ENCODE measurements at places on chromosomes 1 and 21.

GRCh38 chr1:161299347-161299746, 10.4 kb downstream of the MPZ start:
- DNase-seq = no peak

GRCh38 chr1:43054961-43055360, 96.3 kb upstream of the SLC2A1 start:
- peak; percentile 70 for DNase-seq

- peak; percentile 94 for DNase-seq
These were observed 200.9 kb downstream of the DISC1 start for GRCh38 chr1:231827337-231828105.

DNA sequence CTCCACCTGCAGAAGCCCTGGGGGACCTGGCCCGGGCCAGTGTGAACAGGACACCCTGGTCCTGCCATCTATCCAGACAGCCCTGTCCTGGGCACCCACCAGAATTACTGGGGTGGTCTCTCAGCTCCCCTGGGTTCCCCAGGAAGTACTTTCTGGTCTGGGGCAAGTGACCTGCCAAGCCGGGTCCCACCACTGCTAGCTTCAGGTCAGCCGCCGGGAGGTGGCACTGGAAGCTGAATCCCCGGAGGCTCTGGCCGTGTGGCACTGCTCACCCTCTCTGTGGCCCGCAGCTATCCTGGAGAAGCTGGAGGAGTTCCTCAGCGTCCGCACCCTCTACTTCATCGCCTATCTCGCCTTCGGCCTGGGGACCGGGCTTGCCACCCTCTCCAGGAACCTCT, 21.3 kb downstream of the SLC45A1 start:
- no peak for DNase-seq

- no peak for DNase-seq
These were observed 325.8 kb downstream of the MATN1 start for GRCh38 chr1:30397576-30397975.

DNA sequence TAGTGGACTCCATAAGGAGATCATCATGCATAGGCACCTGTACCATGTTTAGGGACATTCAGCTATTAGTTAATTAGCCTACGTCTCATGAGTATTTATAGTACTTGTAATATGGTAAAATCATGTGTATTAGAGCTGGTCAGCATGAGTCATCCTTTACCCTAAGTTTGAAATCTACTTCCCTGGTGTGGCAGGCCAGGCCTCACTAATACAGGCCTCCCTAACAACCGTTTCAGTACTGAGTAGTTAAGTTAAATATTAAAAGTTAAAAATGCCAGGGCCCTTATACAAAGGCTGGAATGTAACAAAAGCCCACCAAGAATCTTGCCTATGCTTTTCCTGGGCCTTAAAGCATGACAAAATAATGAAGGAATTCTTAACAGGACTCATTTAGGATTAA, 356.3 kb upstream of the DPYD start:
- DNase-seq = peak; percentile 54

- peak; percentile 81 for DNase-seq
These were observed 2.7 kb downstream of the DIO1 start for GRCh38 chr1:53896635-53897229.

- DNase-seq = no peak
These were observed 4.2 kb downstream of the GJA4 start for GRCh38 chr1:34796990-34797389.

DNA sequence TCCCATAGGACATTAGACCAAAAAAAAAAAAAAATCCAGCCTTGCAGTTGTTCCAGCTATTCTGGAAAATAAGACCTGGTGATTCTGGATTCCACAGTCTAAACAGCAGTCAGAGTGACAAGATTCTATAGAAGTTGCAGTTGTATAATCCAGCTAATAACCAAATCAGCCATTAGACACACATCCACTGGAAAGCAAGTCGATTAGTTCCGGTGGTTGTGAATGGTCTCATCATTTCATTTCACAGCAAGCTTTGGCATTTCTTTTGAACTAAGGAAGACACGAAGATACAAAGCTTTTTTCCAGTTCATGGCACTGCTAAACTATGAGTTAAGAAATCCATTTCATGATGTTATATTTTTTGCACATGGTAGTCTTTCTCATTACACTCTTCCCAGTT, 54.4 kb upstream of the FAM89A start:
- no peak for DNase-seq

DNA sequence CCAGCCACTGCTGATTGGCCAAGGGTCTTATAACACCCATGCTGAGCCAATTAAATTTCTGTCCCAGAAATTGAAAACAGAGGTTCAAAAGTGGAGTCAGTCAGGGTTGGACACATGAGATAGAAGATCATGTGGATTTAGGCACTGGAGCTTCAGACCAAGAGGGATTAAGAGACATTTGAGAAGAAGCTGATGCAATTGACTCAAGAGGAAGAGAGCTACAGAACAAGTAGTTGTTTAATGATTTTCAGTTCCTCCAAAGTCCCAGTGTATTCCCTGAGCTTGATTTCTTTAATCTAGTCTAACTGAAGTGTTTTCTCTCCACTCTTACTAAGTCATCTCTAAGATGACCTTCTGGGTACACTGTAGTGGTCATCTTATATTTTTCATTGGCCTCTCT, 227.1 kb downstream of the DUSP10 start:
- no peak for DNase-seq

- no peak for DNase-seq
These were observed 147.0 kb downstream of the SDCCAG8 start for GRCh38 chr1:243402868-243403267.

DNA sequence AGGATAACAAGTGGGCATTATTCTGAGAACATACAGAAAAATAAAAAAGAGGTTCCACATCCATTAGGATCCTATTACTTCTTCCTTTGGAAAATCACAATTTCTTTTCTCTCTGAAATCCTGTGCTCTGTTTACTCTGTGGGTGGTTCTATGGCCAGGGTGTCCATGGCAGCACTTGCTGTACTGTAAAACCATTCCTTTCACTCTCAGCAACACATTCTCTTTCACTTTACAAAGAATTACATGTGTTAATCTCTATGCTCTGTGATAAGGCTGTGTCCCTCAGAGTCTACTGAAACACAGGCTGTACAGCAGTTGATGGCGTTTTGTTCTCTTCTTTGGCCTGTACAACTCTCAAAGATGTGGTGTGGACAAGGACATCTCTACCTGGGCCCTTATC, 524.1 kb downstream of the PTBP2 start:
- no peak for DNase-seq

GRCh38 chr1:175665616-175666015, 77.8 kb downstream of the TNR start:
- DNase-seq = no peak

- peak; percentile 39 for DNase-seq
These were observed 35.1 kb downstream of the NUAK2 start for GRCh38 chr1:205286335-205286950.

All from fibroblast of skin of scalp (primary cell).